ENCODE measurements at places on chromosomes 3 and 15.

GRCh38 chr3:47882338-47882737, 79.4 kb downstream of the DHX30 start:
- DNase-seq, result no peak

DNA sequence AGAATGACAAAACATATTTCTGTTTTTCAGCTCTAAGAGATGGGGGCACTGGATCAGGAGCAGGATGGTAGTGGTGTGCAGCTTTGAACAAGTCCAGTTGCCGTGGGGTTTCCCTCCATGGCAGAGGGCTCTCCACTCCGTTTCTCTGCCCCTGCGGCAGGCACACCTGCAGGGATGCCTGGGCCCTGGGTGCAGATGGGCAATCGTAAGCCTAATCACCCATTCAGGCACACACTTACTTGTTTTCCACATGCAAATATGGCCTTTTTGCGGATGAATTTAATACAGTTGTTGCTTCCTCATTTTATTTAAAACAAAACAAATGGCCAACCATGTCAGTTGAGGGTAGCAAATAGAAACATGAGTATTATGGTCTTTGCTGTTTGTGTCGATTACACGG, 85.1 kb downstream of the LPP start:
- no peak for DNase-seq

DNA sequence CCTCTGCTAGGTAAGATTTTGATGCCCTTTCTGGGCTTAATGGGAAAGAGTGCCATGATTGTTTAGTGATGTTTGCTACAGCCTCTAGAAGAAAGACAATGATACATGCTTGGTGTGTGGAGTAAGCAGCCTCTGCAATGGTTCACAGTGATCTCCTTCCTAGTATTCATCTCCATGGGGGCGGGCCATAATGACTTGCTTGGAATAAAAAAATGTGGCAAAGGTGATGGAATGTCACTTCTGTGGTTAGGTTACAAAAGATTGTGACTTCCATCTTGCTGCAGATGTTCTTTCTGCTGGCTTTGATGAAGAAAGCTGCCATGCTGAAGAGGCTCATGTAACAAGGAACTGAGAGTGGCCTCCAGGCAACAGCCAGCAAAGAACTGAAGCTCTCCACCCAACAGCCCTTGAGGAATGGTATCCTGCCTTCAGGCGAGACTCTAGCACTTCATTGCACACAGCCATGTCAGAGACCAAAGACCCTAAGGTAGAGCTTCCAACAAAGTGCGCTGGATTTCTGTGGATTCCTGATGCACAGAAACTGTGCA, 139.1 kb upstream of the LRIG1 start:
- no peak for DNase-seq

GRCh38 chr3:128337305-128337704, 129.4 kb downstream of the DNAJB8 start:
- DNase-seq, result no peak

DNA sequence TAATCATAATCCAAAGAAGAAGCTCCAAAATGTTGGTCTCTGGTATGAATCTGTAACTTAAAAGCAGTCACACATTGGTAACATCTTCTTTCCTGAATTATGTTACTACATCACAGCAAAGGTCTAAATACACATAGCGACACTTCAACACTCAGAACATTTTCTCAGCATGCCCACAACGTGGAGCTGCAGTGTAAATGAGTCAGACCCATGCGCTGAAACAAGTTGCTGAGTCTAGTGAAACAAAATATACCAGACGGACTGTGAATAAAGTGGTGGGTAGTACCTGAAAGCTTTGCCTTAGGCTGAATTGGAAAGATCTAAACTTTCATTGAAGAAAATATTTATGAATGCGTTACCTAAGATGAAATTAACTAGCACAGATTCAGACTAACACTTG, 33.2 kb upstream of the GOLGA8B start:
- DNase-seq, result no peak

- DNase-seq, result no peak
These were observed 206.4 kb upstream of the P2RY1 start for GRCh38 chr3:152628496-152628895.

DNA sequence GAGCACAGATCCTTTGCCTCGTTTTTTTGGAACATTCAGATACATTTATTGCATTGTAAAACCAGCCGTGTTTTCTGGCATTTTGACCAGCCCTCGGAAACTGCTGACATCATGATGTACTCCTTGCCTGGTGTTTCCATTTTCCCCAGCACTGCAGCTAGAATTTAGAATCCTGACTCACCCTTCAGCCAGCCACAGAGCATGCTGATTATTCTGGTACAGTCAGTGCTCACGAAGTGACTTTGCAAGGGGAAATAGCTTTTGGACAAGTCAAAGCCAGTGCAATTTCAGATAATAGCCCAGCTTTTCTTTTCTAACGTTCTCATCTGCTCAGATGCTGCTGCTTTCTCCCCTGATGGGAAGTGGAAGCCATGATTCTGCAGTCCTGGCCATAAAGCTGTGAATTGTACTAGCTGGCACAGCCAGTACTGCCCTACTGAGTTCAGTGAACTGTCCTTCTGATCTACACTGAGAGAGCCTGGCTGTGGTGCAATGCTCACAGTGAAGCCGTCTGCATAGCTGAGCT, 12.1 kb upstream of the CNBP start:
- DNase-seq, result no peak

- DNase-seq, result no peak
These were observed 90.3 kb upstream of the FAM174B start for GRCh38 chr15:92745845-92746271.

DNA sequence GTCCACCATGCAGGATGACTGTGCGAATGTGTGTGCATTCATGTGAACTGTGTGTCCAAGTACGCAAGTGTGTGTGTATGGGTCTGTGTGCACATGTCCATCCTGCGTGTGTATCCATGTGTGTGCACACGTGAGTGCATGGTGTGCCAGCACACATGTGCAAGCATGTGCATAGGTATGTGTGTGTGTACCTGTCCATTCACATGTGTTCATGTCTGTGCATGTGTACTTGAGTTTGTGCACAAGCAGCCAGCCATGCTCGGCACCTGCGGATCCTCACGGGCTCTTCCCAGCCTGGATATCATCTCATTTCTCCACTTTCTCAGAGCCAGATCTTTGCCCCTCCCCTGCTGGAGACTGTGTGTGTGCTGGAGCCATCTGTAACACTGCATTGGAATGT, 18.7 kb upstream of the PLXNA1 start:
- no peak for DNase-seq

- DNase-seq, result no peak
These were observed 18.8 kb downstream of the ZXDC start for GRCh38 chr3:126456766-126457388.
